ENCODE measurements at places on chromosomes 2 and 18. TPM values are rescaled to one million over a fixed set of nuclear protein-coding genes. Genes with fewer than 3 reads are reported as not detected.

Gene CD302
- polyA plus RNA-seq: 73.1 TPM

Gene GPR45
- not detected for polyA plus RNA-seq

Gene GNLY
- not detected for polyA plus RNA-seq

Gene CDK5R2
- not detected for polyA plus RNA-seq

Gene KCNK3
- polyA plus RNA-seq: 6.5 TPM

Gene FBLN7
- 13.5 TPM for polyA plus RNA-seq

Gene NLRC4
- 2.3 TPM for polyA plus RNA-seq

Gene RTP5
- not detected for polyA plus RNA-seq

Gene SLC14A1
- polyA plus RNA-seq: 33.6 TPM

Gene SIX3
- polyA plus RNA-seq: not detected

Gene MYO1B
- 51.6 TPM for polyA plus RNA-seq

Gene MAP4K4
- polyA plus RNA-seq: 22.9 TPM

Gene ALKAL2
- polyA plus RNA-seq: 5.1 TPM

Gene RSAD2
- 8.3 TPM for polyA plus RNA-seq

Gene REG3G
- polyA plus RNA-seq: 0.13 TPM

Gene CCDC85A
- not detected for polyA plus RNA-seq

Gene BOLL
- polyA plus RNA-seq: not detected

Gene CNDP1
- polyA plus RNA-seq: 5.4 TPM

Gene SERPINB4
- not detected for polyA plus RNA-seq

Gene C1GALT1C1L
- 1.4 TPM for polyA plus RNA-seq

Gene RGPD4
- not detected for polyA plus RNA-seq

Gene MOCOS
- polyA plus RNA-seq: 3.8 TPM

Gene GNAL
- polyA plus RNA-seq: 2.0 TPM

Gene AAMP
- polyA plus RNA-seq: 59.2 TPM

Gene TEX44
- polyA plus RNA-seq: not detected

Gene CYS1
- polyA plus RNA-seq: 16.4 TPM

Gene CPS1
- 3.5 TPM for polyA plus RNA-seq

Gene COL4A4
- 2.3 TPM for polyA plus RNA-seq

Gene UGT1A10
- not detected for polyA plus RNA-seq

Gene TSHZ1
- polyA plus RNA-seq: 7.7 TPM
